Nephron progenitor cell (in vitro differentiated cells): ENCODE measurements at places on chromosomes 3 and 15.

GRCh38 chr15:41860049-41860828, 21.6 kb downstream of the PLA2G4B start:
- DNase-seq: peak; percentile 39

DNA sequence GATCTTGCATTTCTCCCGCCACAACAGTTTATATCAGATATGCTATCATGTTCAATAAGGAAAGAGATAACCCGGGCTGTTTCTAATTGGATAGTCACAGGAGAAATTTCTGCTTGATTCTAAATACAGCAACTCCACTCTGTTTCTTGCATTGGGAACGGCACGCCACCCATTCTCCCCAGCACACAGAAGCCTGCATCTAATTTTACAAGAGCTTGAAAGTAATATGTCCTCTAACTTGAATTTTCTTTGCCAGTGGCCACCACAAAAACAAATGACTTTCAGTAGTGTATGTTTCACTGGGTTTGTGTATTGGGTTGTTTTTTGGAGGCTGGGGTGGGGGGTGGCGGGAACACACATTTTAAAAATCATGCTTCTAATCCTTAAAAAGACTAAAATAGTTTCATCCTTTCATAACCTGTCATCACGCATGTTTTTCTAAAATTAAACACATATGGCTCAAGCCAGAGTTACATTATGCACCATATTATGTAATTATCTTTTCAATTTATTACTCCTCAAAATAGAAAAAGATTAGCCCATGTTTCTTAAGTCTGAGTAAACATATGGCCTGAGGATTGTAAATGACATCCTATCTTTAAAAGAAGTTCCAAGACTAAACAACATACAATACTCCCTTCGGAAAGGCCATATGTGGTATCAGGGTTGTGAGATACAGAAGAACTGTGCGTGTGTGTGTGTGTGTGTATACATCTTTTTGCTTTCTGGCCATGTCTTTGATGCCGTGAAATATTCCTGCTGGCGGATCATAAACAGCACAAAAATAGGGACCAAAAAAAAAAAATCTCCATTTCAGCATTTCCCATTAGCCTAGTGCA, 176.3 kb downstream of the FOXP1 start:
- no peak for DNase-seq

GRCh38 chr3:183349421-183350157, 78.8 kb downstream of the MCF2L2 start:
- DNase-seq: no peak

DNA sequence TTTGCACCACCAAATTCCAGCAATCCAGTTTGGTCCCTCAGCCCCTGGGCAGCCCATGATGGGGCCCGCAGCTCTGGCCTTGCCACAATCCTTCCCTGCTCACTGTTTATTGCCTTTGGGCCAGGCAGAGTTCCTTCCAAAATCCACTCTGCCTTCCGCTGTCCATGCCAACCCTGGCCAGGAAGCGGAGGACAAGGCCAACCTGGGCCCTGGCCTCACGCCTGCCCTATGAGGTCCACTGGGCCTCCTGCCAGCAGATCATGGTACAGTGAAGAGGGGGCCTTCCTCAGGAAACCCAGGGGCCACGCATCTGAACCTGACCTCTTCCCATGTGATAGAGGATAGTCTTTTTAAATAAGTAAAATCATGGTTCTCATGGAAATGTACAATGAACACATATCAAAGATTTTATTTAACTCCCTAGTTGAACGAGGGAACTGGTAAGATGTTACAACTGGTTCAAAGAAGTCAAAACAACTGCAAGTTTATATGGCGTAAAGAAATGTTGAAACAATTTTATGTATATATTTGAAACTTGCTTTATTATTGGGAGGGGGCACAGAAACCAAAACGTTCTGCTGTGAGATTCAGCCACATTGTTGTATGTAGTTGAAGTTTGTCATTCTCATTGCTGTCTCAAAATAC, 95.8 kb upstream of the TNFAIP8L3 start:
- DNase-seq: no peak

DNA sequence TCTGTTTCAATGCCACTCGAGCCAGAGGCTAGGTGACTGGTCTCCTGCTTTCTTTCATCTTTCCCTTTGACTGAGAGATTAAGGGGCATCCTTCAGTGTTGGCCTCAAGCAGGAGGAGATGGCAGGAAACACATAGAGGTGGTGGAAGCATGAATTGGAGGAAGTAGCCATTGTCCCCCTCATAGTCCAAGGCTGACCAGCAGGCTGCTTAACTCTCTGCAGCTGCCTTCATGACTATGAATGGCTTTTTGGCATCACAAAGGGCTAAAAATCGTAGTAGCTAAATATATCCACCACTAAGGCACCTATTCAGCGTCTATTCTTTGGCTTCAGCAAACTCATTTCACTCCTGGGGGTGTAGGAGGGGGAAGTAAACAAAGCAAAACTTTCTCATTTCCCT, 7.0 kb upstream of the FRMD4B start:
- DNase-seq: no peak

DNA sequence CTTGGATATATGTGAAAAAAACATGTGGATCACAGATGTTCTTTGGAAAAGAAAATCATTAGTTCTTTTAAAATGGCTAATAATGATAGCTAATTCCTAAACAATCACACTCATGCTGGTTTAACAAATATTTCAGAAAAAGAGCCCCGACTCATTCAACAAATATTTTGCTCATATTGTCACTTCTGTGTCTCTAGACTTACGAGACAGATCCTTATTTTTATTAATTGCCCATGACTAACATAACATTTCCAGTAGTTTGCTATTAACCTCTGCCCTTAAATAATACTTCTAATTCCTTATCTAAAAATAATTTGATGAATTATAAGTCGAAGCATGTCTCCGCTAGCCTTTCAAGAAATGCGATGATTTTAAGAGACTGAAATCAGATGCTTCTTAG, 70.4 kb downstream of the SATB1 start:
- no peak for DNase-seq

DNA sequence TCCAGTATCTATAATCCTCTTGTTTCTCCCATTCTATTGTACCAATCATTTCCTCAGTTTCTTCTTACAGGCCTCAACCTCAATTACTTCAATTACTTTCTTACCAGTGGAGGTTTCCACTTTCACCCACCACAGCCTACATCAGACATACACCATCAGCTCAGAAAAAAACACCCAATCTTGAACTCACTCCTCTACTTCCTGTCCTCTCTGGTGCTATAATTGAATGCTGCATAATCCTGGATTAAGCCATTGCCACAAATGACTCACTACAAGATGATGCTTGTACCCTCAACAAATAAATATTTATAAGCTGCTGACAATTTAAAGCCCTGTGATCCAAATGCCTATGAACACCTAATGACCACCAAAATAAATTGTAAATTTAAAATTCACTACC, 18.5 kb downstream of the RYK start:
- DNase-seq: no peak

GRCh38 chr3:4547799-4548198, 54.7 kb downstream of the ITPR1 start:
- no peak for DNase-seq

- DNase-seq: no peak
Observed at GRCh38 chr3:101903451-101903871, 54.1 kb downstream of the NFKBIZ start.

- DNase-seq: no peak
Observed at GRCh38 chr3:157588386-157589060, 85.3 kb upstream of the VEPH1 start.

- DNase-seq: no peak
Observed at GRCh38 chr3:152245498-152246170, 23.1 kb upstream of the MBNL1 start.

DNA sequence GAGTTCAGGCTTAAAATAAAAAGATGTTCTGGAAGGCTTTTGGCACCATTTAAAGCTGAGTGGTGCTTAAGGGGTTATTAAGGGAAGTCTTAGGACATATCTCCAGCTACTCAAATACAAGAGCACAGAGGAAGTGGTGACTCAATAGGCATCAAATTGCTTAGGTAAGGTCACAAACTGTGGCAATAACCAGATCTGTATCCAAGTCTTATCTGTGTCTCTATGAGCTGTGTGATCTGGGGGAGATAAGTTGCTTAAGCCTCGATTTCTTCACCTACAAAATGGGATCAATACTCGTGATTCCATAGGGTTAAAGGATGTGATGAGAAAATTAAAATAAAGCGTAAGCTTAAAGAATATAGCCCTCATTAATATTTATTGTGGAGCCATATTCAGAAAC, 7.6 kb downstream of the HDC start:
- no peak for DNase-seq

- DNase-seq: no peak
Observed at GRCh38 chr3:99884484-99884883, 66.8 kb downstream of the CMSS1 start.

GRCh38 chr3:54897028-54897711, 30.7 kb downstream of the LRTM1 start:
- no peak for DNase-seq

GRCh38 chr15:52288051-52288942, 7.3 kb downstream of the MYO5C start:
- no peak for DNase-seq

DNA sequence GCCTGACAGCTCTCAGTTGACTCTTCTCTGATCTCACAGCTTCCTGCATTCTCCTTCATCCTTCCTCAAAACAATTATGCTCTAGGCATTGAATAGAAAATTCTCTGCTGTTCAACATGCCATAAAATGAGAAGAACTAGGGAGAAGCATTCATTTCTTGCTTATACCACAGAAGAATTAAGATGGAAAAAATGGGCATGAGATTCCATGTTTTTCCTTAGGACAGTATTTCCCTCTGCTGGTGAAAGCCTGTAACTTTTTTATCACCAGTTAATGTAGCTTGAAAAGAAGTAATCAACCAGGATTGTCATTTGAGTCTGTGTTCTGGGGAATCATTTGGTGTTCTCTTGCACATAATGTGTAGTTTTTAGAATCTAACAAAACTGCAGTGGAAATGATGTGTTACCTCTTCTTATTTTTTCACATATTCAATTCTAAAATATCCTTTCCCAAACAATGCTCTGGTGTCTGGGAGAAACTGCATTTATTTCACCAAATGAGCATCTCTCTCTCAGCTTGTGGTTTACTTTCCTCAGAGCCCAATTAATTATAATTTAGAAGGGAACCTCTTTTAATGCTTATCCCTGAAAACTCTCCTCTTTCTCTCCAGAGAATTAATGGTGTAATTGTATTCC, 92.8 kb upstream of the DCBLD2 start:
- DNase-seq: no peak

DNA sequence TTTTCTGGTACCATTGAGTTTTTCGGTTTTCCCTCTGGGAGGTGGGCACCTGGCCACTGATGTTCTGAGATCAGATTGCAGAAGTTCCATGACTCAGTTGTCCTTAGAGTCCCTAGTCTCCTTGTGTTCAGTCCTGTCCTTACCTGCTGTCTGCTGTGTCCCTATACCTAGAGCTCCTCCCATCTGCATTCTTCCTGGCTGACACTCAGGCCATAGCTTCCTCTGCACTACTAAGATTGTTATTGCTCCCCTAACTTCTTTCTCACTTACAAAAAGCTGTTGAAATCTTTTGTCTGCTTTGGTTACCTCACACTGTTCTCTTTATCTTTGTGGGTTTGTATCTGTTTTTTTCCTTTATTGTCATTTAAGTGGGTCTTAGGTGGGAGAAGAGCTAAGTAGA, 13.2 kb downstream of the USP3 start:
- DNase-seq: no peak

- no peak for DNase-seq
Observed at GRCh38 chr3:107001635-107002034, 375.6 kb upstream of the CCDC54 start.

- DNase-seq: no peak
Observed at GRCh38 chr3:165406425-165406824, 210.2 kb upstream of the SLITRK3 start.

- peak; percentile 99 for DNase-seq
Observed at GRCh38 chr3:123884203-123884831, at the start of gene MYLK. Gene MYLK (minus strand): TSS chr3:123884332. CDS start chr3:123793841, 90,491 bp downstream.

GRCh38 chr3:147797095-147797494, 387.9 kb downstream of the ZIC1 start:
- no peak for DNase-seq

DNA sequence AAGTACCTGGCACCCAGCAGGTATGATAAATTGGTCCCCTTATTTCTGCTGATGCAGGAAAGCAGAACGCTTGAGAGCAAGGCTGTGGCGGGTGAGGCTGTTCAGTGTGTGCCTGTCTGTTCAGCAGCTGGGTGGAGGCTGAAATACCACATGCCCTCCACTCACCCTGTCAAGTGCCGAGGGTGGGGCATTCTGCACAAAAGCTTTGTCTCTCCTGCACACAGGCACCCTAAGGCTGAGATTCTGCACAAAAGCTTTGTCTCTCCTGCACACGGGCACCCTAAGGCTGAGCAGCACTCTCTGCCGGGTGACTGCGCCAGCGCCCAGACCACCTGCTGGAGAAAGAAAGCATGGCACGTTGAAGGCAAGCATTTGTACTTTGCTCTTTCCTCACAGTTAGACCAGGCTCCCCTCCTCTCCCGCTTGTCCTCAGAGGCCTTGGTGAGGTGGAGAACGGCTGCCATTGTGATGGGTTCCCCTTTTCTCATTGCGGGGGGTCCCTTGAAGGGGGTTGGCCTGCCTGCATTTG, 97.5 kb downstream of the BDH1 start:
- DNase-seq: no peak

- DNase-seq: no peak
Observed at GRCh38 chr3:183224180-183224970, 28.7 kb upstream of the B3GNT5 start.

DNA sequence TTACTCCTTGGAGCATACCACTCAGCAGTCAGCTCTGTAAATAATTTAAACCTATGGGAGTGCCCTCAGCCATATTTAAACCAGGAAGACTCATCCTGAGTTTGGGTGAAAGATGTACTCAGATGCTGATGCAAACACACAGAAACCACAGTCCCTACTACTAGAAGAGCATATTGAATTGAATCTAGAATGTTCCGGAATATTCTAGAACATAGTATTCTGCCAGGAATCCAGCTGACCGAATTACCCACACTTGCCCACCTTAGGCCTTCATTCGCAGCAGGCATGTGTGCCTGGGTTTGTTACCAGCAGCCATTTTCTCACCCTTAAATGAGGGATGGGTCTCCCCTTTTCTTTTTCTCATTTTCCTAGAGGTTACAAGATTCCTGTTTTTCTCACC, 202.4 kb upstream of the ICE2 start:
- no peak for DNase-seq
